Stimulated activated CD4-positive, alpha-beta T cell treated with anti-CD3 and anti-CD28 coated beads, Interleukin-15, amount 100 ng/mL, for 48 hours (primary cell): ENCODE measurements at places on chromosomes 6 and 20.

DNA sequence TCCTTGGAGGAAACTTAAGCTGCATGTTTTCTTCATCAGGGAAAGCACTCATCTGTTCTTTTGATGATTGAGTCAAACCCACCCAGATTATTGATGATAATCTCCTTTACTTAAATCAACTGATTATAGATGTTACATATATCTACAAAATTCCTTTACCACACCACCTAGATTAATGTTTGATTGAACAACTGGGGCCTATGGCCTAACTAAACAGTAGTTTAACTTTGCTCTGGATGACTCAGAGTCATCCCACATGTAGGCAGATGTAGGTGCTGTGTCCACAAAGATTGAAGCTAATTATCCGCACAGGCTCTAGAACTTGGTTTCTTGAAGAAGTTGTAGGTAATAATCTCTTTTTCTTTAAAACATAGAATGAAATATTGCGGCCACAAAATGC is 42.2 kb downstream of the PKIB start:
- no peak for DNase-seq

DNA sequence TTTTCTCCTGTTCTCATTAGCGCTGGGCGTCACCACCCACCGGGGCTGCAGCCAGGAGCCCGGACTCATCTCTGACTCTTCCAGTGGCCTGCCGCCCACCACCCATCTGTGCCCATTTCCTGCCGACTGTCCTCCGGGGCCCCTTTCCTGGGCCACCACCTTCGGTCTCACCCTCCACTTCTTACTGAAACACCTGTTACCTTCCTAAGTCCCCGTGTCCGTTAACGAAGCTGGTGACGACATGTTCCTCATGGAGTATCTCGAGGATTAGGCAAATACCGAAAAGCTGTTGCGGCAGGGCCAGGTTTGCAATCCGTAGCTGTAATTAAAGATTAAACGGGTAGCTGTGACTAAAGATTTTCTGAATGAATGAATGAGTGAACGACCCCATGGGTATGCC is 80.2 kb downstream of the SRC start:
- no peak for DNase-seq

GRCh38 chr20:52420805-52421204 is 229.2 kb upstream of the ZFP64 start:
- DNase-seq = no peak

- no peak for DNase-seq
These were observed 57.6 kb downstream of the ADGRG6 start for GRCh38 chr6:142359271-142359960.

- no peak for DNase-seq
These were observed 10.9 kb upstream of the TMEM14B start for GRCh38 chr6:10736731-10737130.

DNA sequence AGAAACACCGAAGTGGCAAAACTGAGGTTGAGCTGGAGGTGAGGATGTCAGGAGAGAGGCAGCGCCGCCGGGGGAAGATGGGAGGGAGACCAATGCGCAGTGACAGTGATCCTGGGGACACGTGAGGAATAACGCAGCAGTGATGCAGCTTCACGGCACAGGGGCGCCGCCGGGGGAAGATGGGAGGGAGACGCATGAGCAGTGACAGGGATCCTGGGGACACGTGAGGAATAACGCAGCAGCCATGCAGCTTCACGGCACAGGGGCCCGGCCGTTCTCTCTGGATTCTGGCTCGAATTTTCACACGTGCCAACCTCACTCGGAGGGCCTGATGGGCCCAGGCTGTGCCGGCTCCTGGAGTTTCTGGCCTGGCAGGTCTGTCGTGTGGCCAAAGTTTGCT is 94.7 kb downstream of the SMOC2 start:
- no peak for DNase-seq

DNA sequence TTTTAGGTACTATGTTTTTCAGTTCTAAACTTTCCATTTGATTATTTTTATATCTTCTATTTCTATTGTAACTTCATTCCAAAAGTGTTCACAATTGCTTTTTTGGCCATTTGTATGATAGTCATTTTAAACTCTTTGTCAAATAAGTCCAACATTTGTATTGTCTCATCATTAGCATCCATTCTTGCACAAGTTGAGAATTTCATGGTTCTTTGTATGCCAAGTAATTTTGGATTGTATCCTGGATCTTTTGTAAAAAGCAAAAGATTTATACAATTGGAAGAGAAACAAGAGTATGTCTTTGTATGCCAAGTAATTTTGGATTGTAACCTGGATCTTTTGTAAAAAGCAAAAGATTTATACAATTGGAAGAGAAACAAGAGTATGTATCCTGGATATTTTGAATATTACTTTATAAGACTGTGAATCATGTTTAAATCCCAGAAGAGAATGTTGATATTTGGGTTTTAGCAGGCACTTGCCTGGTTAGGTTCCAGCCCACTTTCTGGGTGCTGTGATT is 36.9 kb upstream of the NT5E start:
- DNase-seq = no peak

- DNase-seq = no peak
These were observed 46.0 kb downstream of the E2F3 start for GRCh38 chr6:20447581-20448132.

DNA sequence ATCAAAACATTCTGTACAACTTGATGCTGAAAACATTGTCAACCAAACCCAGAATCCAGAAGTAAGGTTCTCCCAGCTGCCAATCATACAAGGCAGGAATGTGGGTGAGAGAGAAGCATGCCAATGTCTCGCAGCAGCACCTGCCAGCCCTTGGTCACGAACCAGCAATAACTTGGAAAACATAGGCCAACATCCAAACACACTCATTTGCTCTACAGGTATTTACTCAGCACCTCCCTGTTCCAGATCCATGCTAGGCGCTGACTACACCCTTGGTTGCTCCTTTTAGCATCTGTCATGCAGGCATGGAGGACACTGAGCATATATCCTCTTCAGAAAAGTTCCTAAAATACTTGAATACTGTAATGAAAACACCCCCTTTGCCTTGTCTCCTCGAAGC is 63.6 kb downstream of the FAXC start:
- no peak for DNase-seq

DNA sequence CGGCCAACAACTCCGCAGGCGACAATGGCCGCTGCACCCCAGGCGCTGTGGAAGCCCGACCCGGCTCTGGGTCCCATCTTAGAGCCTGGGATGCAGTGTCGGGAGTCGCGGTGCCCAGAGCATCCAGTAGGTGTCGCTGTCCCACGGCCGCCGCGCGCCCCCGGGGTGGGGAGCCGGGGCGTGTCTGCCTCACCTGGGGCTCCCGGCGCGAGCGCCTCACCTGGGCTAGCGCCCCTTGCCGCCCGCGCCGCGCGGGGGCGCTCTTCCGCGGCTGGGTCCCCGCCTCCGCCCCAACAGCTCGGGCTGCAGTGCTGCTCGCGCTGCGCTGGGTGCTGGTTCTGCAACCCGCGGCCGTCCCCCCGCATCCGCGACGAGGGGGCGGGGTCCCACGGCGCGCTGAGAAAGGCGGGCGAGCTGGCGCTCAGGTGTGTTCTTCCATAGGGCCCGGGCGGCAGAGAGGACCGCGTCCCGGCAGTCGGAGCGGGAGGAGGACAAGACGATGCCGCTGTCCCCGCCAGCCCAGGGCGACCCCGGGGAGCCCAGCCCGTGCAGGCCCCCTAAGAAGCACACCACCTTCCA is at the start of gene CRYBG1:
Gene CRYBG1, plus strand, starts transcription at position 308 of the 579 bp plus-strand sequence. Its CDS starts 192 bp downstream, at position 500.
- no peak for DNase-seq

DNA sequence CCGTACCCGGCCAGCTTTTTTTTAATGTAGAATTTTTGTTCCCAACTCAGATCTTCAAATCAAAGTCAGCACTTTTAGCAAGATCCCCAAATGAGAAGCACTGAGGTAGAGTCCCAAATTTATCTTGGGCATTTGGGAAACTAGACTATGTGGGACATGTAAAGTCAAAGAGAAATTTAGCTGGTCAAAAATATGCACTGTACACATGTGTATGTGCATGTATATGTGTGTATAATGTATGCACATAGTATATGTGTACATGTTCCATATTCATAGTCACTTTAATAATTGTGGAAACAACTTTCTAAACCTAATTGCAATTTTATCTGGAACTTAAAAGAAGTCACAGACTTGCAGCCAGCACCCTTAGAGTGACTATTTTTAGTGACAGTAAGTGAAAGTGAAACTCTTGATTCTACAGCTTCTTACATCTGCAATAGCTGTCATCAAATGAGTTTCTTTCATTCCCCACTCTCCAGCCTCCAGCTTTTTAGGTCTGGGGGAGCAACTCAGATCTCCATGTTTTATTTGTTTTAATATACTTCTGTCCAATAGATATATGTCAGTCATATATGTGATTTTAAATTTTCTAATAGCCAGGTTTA is 53.6 kb downstream of the CDC40 start:
- DNase-seq = no peak

DNA sequence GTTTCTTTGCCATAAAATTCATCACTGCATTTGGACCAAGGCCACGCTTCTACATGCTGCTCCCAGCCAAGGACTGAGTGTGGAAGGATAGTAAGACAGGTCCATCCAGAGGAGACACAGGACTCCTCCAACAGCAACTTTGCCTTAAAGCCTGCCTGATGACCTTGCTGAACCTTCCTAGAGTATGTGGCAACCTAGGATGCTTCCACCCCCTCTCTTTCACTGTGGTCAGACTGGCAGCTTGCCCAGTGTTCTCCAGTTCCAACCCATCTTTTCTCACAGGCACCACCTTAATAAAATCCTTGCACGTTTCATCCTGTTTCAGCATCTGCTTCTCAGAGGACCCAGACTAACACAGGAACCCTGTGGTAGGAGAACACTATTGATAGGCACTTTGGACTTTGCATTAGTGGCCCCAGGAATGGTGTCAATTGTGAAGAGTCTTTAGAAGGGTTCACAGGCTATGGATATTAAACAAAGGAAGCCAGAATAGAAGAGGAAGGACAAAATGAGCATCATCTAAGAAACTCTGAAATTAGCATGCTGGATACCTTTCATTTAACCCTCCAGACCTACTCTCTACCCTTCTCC is 2.4 kb upstream of the PKHD1 start:
- no peak for DNase-seq

DNA sequence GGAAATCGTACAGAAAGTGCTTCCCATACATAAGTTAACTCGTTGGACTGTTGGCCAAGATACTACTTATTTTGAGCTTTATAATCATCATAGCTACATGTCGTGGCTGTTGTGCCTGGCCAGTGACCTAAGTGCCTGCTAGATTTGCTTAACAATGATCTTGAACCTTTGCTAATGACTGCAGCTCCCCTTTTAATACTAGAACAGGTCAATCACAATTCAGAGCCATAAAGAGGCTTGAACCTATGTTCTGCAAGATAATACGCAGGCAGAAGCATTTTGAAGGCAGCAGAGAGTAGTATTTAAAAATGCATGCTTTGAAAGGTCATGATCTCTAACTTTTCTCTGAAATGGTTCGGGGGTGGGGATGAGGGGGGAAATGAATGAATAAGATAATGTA is 2.5 kb downstream of the MRS2 start:
- DNase-seq = no peak

GRCh38 chr6:111201764-111202163 is 114.5 kb downstream of the SLC16A10 start:
- DNase-seq = no peak

DNA sequence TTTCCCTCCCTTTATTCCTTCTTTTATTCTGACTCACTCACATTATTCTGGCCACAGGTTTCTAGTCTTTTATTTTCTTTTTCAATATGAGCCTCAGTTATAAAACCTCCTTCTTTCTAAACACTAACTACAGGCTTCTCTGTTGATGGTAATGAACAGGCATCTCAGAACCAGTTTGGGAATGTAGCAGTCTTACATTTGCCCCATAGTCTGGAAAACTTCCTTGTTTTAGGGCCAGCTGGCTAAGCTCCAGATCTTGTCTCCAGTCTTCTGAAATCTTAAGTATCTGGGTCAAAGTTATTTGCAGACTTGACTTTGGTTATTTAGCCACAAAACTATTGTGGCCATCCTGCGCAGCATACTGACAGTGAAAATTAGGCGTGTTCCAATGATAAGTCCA is 97.0 kb upstream of the MAN1A1 start:
- no peak for DNase-seq

- DNase-seq = no peak
These were observed 282.5 kb downstream of the ESR1 start for GRCh38 chr6:152089992-152090391.

DNA sequence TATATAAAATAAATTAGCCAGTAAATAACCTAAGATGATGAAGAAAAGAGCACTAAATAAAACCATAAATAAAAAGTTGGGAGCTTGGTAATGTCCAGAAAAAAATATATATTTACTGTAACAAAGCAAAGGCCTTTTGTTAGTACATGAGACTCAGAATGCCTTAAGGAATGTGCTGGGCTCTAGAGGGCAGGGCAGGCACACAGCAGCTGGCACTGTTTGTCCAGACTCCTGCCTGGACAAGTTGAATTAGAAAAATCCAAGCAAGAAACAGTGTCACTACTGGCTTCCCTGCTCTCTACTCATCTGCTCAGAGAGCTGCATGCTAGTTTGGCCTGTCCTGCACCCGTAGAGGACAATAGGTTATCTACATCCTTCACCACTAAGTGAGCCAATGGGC is 8.8 kb downstream of the DEFB129 start:
- no peak for DNase-seq

GRCh38 chr6:140434761-140435160 is 1060.3 kb upstream of the CITED2 start:
- no peak for DNase-seq

- DNase-seq = no peak
These were observed 19.9 kb upstream of the EXOC2 start for GRCh38 chr6:712805-713204.

- DNase-seq = no peak
These were observed 773 bp upstream of the EPB41L2 start for GRCh38 chr6:131063764-131064272.

GRCh38 chr6:52839124-52840055 is 1.2 kb downstream of the GSTA5 start:
- peak; percentile 22 for DNase-seq

DNA sequence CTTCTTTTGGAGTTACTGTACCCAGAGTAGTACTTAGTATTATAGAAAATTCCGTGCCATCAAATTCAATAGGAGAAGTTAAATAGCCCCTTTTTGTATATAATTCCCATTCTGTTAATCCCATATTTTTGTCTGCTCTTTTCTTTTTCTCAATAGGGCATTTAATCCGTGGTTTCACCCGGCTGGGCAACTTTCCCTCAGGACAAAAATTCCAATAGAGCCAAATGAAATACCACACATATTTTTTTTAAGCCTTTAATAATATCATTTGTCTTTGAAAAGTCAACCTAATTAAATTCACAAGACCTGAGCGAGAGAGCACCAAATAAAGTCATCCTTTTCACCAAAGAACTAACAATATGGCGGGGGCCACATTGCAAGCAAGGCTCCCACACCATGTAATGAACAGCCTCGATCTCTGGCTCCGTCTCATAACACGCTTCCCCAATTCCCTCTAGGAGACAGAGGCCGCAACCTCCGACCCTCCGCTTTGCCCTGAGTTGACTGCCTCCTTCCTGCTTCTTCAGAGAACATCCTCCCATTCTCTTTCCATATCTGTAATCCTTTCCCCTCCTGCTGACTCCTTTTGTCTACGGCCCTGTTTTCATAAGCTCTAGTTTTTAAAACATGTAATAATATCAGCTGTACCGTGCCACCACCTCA is 13.6 kb downstream of the NHSL1 start:
- no peak for DNase-seq
